NCI-H510A (cell line): ENCODE measurements at places on chromosomes 1 and 21.

DNA sequence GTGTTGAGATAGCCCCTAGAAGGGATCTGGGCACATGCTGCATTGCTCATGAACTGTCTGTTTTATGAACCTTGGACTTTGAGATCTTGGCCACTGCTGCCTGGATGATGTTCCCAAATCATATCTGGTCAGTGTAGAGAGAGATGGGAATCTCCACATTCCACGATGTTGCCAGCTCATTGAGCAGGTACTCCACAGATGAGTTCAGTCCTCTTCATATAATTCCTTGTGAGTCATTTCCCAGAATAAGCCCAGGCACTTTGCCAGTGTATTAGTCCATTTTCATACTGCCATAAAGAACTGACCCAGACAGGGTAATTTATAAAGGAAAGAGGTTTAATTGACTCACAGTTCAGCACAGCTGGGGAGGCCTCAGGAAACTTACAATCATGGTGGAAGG is 254.0 kb upstream of the RUNX1 start:
- no peak for DNase-seq

DNA sequence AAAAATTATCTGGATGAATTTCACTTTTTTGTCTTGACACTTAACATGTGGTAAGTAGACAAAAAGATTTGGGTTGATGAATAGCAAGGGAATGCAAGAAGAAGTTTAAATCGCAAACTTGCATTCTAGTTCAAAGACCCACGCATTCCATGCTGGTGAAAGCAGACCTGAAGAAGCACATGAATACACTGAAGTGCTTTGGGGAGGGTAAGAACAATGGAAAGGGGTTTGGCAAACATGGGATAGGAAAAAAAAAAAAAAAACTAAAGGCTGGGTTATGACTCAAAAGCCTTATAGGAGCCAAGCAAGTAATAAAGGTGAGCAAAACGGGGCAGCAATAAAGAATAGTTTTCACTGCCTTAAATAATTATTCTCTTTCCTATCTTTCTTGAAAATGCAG is 450.2 kb downstream of the LMO4 start:
- no peak for DNase-seq

DNA sequence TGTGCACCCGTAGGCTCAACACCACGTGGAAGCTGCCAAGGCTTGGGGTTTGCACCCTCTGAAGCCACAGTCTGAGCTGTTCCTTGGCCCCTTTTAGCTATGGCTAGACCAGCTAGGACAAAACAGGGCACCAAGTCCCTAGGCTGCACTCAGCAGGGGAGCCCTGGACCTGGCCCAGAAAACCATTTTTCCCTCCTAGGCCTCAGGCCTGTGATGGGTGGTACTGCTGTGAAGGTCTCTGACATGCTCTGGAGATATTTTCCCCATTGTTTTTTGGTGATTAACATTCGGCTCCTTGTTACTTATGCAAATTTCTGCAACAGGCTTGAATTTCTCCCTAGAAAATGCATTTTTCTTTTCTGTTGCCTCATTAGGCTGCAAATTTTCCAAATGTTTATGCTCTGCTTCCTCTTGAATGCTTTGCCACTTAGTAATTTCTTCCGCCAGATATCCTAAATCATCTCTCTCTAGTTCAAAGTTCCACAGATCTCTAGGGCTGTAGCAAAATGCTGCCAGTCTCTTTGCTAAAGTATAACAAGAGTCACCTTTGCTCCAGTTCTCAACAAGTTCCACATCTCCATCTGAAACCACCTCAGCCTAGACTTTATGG is 69.0 kb upstream of the KRTAP19-8 start:
- no peak for DNase-seq

GRCh38 chr1:201568859-201569294 is 29.9 kb downstream of the NAV1 start:
- no peak for DNase-seq

GRCh38 chr1:104456724-104457123 is 707.0 kb downstream of the AMY1C start:
- no peak for DNase-seq

GRCh38 chr1:161359291-161359690 is 8.4 kb downstream of the CFAP126 start:
- no peak for DNase-seq

- no peak for DNase-seq
Observed at GRCh38 chr21:31848326-31848985, 24.4 kb upstream of the HUNK start.

DNA sequence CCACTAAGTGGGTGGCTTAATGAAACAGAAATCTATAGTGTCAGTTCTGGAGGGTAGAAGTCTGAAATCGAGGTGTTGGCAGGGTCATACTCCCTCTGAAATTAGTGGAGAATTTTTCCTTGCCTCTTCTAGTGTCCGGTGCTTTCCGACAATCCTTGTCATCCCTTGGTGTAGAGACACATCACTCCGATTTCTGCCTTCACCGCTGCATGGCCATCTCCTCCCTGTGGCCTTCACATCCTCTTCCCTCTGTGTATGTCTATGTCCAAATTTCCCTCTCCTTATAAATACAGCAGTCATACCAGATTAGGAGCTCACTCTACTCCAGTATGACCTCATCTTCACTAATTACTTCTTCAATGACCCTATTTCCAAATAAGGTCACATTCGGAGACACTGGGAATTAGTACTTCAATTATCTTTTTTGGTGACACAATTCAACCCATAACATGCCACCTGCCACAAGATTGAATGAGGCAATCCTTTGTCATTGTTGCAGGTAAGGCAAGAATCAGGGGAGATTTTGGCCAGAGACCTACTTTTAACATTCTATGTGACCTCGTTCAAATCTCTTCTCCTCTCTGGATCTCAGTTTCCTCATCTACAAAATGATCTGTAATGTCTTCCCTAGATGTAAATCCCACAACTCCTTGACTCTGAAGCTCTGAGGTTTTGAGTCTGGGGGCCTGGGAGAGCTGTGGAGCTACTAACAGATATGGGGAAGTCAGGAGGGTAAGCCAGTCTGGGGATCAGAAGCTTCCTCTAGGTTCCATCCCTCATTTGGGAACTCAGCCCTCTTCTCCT is 16.1 kb downstream of the NAV1 start:
- DNase-seq = no peak

DNA sequence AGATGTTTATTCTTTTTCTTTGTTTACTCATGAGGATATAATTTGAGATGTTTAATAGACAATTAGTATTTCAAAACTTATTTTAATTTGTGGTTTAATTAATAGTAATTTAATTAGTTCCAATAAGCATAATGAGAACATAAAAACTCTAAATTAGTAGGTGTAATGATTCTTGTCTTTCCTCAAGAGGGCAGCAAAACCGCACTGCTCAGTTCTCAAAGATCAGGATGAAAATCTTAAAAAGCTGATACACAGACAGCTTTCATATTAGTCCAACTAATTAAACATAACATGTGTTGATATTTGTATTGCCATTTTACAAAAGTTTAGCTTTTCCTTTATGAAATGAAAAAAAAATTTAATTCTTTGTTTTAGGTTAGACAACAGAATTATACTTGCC is 106.7 kb upstream of the C21orf91 start:
- no peak for DNase-seq

- DNase-seq = no peak
Observed at GRCh38 chr1:223075834-223076233, 67.2 kb downstream of the TLR5 start.

GRCh38 chr1:23528250-23528978 is 2.6 kb downstream of the E2F2 start:
- DNase-seq = peak; percentile 81

- no peak for DNase-seq
Observed at GRCh38 chr1:119438761-119439160, 23.8 kb downstream of the HSD3B2 start.

DNA sequence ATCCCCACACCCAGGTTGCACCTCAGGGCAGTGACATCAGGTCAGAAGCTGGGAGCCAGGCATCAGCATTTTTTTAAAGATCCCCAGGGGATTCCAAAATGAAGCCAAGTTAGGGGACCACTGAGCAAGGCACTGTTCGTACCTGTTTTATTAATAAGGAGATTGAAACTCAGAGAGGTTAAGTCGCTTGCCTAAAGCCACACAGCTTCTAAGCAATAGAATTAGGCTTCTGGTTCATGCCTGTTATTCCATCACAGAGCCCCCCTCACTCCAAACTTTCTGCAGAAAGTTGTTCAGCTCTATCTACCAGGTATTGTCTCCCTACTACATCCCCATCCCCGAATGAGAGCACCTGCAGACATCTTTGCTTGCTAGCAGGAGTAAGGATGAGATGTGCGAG is 28.7 kb downstream of the KCNN3 start:
- DNase-seq = no peak

DNA sequence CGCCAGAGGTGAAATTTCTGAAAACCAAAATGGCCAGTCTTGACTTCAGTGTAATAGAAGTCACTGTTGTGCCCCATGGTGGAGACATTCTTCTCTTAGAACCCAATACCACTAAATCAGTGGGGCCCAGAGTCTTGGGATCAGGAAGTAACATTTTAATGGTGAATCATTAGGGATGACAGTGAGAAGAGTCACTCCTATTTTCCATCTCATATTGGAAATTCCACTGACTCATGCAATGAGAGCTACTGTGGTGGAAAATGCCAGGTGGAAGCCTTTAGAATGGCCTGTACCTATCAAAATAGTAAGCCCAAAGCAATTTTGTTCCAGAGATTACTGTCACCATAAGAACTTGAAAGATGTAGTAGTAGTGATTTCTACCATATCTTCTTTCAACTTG is 20.6 kb upstream of the PPM1J start:
- no peak for DNase-seq

GRCh38 chr1:214542275-214543199 is 8.9 kb downstream of the PTPN14 start:
- DNase-seq = no peak

DNA sequence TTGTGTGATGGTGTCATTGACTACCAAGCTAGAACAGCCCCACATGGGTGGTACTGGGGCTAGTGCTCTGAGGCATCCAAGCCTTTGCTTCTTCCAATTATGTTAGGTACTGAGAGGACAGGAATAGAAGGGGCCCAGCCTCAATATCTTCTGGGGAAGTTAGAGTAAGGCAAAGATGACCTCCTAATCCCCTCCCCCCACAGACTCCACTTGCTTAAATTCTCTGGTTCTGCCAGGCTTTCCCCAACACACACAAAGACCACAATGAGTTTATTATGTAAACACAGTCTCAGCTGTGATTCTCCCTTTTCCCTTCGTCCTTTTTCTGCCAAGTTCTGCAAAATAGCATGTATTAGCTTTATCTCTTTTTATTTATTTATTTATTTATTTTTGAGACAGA is 3.1 kb upstream of the TACSTD2 start:
- no peak for DNase-seq

- peak; percentile 30 for DNase-seq
Observed at GRCh38 chr1:226736908-226737818, 1.9 kb downstream of the ITPKB start.

DNA sequence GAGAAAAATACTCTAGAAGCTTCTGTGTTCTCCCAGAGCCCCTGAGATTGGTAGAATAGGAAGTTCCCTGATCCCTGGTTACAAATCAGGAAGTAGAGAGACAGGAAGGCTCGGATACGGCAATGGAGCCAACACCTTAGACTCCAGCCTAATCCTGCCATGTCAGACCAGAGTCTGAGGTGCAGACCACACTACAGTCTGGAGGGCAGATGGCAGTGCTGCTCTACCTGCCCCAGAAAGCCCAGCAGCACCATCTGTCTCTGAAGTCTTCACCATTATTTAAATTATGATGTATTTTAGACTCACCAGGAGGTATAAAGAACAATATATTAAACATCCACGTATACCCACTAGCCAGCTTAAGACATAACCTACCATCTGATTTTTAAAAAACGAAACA is 93.0 kb downstream of the MTR start:
- no peak for DNase-seq

GRCh38 chr1:33150522-33150921 is 31.3 kb downstream of the TRIM62 start:
- no peak for DNase-seq

GRCh38 chr1:216822480-216822879 is 99.3 kb upstream of the ESRRG start:
- peak; percentile 90 for DNase-seq

DNA sequence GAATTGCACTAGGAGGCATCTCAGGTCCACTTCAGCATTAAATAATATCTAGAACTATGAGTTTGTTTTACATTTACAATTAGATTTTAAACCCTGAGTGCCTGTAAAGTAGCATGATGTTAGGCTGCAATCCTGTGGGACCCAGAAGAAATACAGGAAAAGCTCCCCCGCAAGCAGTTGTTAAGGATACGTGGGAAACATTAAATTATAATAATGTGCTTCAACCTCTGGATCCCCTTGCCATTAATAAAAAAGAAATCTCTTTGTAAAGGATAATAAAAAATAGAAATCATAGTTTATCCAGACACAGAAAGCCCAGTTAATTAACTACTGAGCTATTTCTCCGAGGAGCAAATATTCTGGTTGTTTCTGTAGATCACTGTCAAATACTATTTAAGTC is 106.0 kb downstream of the PCNX2 start:
- no peak for DNase-seq

DNA sequence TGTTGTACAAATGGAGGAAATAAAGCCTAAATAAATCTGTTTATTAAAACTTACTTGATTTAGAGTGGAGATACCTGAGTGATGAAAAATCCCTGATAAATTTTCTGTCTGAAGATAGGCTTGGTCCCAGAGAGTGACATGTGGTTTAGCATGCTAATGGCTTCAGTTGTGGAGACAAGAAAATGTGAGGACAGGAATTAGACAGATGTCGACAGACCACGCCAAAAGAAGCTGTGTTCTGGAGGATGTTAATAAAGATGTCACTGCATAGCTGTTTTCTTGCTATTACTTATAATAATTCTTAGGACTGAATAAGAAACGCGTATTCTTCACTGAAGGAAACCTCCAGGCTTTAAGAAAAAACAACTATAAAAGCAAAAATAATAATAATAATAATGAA is 154.9 kb downstream of the OLFM3 start:
- no peak for DNase-seq

DNA sequence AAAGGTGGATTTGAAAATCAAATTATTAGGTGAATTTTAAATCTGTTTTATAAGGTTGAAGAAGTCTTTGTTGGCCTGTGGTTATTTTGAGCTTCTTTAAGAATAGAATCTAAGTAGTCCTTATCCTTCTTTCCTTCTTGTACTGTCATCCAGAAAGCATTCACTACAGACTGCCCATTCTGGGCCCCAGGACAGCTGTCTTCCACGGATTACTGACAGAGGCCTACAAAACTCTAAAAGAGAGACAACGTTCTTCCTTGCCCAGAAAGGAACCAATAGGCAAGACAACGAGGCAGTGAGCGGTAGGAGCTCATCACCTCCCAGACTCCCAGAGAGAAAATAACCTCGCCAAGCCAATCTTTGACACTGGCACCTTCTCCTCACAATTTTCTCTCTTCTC is 24.4 kb upstream of the PIGC start:
- DNase-seq = no peak

DNA sequence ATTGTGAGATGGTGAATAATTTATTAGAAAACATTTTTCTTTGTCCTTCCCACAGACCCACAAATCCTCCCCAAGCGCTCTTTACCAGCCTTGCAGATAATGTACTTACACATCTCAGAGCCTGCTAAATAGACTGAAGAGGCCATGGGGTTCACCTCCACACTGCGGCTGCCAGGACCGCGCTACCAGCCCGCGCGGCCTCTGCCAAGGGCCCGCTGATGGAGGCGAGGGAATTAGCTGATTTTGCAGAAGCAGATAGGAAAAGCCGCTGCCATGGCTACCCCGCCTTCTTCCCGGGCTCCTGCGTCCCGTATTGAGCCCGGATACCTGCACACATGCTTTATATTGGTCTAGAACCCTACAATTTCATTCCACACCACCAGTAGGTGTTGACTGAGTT is 248.0 kb upstream of the FOXD3 start:
- no peak for DNase-seq

- no peak for DNase-seq
Observed at GRCh38 chr1:168960114-168960513, 146.4 kb upstream of the ATP1B1 start.

GRCh38 chr1:160844447-160845232 is 18.0 kb downstream of the CD244 start:
- no peak for DNase-seq
